HuH-7 (cell line): ENCODE measurements at places on chromosomes 7 and 10.

GRCh38 chr7:30970594-30971094 is 6.9 kb downstream of the GHRHR start:
- DNase-seq: no peak

GRCh38 chr10:8035641-8036470 is 18.6 kb upstream of the GATA3 start:
- no peak for DNase-seq

- DNase-seq: no peak
Observed at GRCh38 chr7:139011373-139011772, 24.5 kb downstream of the ZC3HAV1L start.

DNA sequence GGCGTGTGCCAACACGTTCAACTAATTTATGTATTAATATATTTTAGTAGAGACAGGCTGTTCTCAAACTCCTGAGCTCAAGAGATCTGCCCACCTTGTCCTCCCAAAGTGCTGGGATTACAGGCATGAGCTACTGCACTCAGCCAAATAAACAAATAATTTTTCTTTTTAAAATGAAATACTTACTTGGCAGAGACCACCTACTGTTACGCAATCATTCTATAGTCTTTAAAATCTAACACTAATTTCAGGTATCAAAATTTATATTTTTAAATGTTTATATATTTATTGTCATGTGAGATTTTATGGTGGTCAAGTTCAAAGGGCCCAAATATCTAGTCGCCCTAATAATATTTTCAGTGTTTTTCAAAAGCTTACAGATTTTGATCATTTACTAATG is 323.3 kb downstream of the PCDH15 start:
- DNase-seq: no peak

- no peak for DNase-seq
Observed at GRCh38 chr7:97025130-97025499, 484 bp upstream of the DLX5 start.

GRCh38 chr10:20616918-20617810 is 279.9 kb downstream of the NEBL start:
- no peak for DNase-seq

DNA sequence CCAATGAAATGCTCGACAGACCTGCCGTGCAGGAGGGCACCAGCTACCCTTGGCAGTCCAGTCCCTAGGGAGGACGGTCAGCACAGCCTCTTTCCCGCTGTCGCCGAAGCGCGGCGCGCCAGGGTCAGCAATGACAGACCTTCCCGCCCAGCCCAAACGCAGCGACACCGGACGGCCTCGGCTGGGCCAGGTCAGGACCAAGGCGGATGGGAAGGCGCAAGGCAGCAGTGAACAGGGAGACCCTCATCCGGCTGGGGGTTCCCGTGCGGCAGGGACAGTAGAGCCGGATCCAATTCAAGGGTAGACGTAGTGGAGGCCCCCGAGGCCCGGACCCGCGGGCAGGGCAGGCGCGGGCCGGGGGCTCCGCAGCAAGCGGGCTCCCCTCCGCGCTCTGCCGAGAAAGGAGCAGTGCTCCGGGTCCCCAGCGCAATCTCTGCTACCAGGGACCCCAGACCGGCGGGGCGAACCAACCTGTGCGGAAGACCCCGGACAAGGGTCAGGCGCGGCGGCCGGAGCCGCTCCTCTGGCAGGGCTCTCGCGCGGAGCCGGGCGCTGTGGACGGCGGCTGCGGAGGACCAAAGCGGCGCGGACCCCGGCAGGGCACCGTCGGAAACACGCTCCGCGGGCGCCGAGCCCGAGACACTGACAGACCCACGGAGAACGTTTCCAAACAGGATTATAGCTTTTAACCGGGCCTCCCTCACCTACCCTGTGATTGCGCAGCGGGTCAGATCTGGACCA is at the start of gene SEC31B:
Gene SEC31B (minus strand): TSS at position 551 of the 741 bp plus-strand sequence. CDS start 2,909 bp downstream, outside the sequence.
- DNase-seq: peak; percentile 88

DNA sequence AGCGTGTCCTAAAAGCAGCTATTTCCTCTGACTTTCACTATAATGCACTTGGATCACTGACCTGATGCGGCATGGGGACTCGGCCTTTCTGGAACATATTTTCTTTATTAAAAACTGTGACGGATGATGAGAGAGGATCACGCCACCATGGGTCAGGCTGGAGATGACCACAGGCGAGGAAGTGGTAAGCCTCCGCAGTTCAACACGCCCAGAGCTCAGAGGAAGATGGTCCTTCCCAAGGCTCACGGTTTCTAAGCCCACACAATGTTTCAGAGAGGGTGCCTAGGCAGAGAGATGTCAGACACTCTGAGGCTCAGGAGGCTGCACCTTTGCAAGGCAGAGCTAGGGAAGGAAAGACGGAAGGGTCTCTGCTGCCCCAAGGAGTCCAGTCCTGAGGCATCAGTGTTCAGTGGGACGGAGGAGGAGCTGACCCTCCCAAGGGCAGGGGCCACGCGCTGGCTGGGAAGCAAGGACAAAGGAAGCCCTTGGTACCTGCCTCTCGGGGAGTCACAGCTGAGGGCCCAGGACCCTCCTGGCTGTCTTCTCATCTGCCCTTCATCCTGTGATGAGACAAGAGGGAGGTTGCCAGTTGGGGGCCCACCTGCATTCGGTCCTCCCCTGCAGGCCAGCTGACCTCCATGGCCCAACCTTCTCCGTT is 9.5 kb downstream of the CHST15 start:
- no peak for DNase-seq

DNA sequence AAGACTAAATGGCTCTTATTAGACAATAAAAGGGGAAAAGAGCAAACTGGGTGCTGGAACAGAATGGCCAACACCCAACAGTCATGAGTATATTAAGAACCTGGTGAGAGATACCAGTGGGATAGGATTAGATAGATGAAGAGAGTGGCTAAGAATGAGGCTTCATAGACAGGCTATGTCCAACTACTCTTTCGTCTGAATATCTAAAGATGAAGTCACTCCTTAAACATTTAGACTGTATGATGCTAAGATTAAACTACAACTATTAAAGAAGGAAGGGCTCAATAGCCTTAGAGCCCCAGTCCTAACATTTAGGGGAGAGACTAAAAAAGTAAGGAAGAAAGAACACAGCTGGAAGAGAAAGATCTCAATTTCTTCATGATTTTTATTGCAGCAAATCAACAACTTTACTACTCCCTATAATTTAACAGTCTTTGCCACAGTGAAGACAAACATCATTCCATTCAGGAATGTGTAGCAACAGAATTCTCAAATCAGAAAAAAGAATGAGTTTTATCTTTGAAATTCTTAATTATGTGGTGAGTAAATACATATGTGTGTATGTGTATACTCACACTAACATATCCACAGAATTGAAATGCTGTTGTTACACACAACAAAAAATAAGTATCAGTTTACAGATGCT is 45.6 kb downstream of the CACNA2D1 start:
- no peak for DNase-seq

DNA sequence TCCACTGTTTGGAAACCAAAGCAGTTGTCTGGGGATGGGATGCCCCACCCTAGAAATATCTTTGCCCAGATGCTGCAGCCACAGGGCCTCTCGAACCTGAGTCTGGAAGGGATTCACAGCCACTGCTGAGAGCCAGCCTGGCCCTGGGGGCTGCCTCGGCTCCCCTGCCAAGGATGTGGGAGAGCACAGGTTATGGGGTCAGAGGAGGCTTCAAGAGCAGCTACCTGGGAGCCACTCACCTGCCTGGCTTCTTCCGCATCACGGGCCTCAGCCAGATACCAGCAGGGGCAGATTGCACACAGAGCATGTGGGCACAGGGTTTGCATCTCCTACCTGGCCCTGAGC is 5.4 kb upstream of the PWWP2B start:
- DNase-seq: no peak

GRCh38 chr7:24705461-24705954 is 51.8 kb downstream of the GSDME start:
- no peak for DNase-seq

DNA sequence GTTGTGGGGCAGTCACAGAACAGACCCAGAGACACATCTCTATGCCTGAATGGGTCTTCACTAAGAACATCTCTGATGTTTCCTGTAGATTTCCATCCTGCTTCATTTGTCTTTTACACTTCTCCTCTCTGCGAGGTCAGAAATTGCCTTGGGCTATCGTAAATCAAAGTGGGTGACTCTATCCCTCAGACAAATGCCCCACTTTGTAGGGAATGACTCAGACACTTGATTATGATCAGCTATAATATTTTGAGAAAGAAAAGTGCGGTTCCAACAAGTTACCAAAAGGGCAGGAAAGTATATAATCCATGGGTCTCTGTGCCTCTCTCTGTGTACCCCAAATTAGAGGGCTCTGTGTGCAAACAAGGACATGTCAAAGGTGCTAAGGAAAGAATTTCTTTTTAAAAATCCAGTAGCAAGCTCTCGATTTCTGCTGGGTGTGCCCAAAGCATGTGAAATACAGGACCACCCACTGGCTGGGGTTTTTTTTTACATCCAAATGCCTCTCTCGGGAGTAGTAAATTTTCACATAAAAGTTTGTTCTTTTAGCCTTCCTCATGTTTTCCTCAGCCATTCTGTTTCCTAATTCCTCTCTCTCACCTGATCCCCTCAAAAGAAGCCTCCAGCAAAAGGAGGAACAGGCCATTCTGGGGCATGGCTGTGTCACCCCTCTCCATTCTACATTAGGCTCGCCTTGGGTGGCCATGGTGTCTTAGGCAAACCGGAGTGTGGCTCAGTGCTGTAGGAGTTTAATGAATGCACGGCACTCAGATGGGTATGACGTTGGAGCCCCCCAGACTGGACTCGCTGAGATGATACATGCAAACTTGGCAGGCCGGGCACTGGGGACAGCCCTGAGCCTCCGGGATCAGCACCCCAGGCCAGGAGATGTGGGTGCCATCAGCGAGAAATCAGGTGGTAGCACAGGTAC is 6.3 kb upstream of the OPN4 start:
- no peak for DNase-seq
